ENCODE measurements at places on chromosomes 2 and 18.

DNA sequence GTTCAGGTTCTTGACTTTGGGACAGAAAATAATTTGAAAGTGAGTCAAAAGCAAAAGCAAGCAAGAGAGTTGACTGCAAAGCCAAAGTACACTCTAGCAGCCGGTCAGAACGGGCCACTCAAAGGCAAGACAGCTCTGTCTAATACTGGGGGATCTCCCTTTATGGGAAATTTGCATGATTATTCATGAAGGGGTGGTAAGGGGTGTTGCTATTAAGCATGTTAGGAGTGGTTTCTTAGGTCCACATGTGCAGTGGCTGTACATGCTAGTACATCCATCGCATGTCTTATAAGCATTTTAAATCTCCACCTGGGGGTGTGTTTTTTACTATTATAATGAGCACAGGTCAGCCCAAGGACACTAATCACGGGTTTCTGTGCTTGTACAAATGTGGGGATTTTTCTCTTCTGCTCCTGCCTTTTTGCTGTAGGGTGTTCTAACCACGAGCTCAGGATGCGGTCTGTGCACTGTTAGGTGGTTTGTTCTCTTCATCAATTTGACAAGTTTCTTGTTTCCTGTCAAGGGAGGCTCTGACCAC lies 60.2 kb upstream of the SPP2 start:
- no peak for DNase-seq

DNA sequence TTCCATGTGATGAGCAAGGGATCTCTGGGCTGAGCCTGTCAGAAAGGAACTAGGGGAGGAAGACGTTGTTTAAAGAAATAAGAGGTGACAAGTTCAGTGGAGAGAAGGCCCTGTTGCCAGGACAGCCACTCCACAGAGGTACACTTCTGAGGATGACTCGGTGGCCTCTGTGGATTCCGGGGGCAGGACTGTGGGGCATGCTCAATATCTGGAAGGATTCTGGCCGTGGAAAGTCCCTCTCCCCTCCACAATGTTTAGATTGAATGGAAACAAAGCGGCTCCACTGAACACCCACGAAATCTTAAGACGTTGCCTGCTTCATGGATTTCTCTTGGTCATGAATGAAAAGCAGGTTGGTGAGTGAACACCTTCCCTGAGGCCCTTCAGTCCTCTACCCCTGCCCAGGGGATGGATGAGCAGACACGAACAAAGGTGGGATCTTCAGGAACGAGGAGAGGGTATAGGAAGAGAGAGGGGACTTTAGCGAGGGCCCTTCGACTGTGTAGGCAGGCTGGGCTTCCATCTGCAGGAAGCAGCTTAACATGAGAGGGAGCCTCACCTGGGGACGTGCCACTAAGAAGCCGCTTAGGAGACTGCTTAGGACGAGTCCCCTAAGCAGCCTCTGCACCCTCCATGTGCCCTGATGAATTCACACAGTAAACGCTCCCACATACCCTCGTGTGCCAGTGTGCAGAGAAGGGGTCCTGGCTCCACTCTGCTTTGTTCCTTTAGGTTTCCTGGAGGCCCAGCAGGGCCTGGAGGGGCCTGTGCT lies 1.9 kb downstream of the NTSR2 start:
- no peak for DNase-seq

- DNase-seq: no peak
These were observed 194.4 kb upstream of the ID2 start for GRCh38 chr2:8487461-8487932.

- DNase-seq: no peak
These were observed 298.6 kb upstream of the HNRNPA3 start for GRCh38 chr2:176913955-176914354.

GRCh38 chr2:178306352-178307073 lies 112.2 kb downstream of the OSBPL6 start:
- peak; percentile 31 for DNase-seq

DNA sequence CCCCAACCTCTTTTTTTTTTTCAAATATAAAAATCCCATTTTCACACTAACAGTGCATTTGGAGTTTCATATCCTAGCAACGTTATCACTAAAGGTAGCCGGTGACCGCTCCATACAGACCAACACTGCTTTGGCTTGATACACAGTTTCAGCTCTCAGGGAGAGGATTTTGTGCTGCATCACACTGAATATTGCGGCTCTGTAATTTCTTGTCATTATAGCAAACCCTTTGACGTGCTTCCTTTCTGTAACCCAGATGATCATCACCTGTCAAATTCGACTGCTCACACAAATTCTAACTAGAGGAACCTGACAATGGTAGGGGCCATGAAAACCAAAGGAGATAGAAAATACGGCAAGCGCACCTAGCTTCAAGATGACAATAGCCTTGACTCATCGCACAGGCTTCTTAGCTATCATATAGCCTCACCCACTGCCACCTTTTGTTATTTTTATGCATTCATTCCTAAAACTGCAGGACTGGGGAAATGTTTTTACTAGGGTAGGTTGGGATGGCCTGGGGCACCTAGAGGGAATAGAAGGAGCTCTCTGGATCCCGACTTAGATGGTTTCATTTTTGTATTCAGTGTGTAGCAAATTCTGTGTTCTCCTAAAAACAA lies 582.9 kb upstream of the PIK3C3 start:
- DNase-seq: no peak

DNA sequence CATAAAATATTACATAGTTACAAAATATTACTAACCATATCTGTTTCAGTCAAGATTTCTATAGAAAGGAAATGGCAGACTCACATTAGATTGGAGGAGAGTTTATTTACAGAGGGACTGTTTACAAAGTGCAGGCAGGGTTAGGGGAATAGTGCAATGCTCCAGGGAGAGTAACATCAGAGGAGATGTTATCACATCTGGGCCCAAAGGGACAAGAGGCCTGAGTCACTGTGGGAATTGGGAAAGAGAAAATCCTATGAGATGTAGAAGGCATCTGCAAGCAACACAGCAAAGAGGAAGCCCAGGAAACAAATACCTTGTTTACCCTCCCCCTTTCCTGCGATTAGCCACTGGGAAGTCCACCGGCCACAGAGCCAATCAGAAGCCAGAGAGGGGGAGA lies 227.3 kb upstream of the TANK start:
- DNase-seq: no peak

DNA sequence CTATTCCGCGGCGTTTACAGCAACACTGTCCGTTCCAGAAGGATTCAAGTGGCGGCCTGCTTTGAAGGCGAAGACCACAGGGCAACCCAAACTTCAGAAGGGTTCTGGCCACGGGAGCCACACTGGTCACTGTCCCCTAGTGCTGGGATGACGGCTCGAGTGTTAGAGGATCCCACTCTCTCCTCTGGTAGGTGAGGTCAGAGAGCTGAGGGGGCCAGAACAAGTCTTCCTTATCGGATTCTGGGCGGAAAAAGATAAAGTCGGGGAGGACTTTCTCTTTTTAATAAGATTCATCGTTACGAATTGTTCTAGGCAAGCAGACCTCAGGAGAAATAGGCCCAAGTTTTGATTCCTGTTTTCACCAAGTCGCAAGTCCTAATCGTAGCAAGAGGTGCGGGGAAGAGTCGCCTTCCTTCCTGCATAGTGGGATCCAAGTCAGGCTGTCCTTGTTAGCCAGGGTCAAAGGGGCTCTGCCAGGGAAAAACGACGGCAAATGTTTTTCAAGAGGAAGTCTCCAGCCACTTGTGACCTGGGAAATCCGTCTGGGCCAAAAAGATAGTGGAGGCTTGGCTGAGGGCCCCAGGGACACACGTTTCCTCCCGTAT lies 864 bp upstream of the MYL12A start:
- DNase-seq: no peak

DNA sequence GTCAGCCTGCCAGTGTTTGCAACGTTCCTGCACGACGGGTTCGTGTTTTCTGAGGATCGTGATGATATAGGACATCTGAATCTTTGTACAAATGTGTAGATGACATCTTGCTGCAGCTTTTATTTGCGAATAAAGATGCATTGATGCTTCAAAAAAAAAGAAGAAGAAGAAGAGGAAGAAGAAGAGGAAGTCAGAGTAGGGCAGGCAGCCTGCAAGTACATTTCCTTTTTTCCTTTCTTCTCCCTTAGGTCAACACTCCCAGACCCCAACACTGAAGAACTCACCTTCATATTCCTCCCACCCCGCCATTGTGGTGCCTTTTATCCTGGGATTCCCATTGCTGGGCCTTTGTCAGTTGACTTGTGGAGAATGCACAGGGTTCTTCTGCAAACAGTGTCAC lies 91.5 kb downstream of the FHOD3 start:
- DNase-seq: no peak

DNA sequence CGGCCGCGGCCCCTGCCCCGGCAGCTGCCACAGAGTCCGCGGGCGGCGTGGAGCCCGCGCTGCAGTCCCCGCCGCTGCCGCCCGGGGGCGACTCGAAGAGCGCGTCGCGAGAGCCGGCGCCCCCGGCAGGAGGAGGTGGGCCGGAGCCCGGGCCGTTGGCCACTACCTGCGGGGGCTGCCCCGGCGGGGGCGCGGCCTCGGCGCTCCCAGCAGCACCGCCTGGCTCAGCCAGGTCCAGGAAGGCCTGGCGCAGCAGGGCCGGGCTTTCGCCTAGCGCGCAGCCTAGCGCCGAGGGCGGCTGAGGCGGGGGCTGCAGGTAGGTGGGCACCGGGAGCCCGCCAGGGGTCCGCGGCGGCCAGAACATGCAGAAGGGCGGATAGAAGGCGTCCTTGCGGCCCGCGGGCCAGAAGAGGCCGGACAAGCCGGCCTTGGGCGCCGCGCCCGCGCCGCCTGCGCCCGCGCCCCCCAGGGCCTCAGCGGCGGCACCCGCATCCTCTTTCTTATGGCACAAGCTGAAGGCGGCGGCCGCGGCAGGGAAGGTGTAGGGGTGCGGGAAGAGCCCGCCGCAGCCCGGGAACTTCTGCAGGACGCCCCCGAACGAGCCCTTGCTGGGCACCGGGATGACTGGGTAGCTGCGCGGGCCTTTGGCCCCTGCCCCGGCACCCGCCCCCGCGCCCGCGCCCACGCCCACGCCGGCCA lies 3.9 kb downstream of the SKOR2 start:
- no peak for DNase-seq

GRCh38 chr2:227728035-227728434 lies at the start of gene SCYGR7:
Gene SCYGR7, plus strand, starts transcription at chr2:227728335. Its CDS starts 0 bp downstream, at chr2:227728335.
- DNase-seq: no peak

DNA sequence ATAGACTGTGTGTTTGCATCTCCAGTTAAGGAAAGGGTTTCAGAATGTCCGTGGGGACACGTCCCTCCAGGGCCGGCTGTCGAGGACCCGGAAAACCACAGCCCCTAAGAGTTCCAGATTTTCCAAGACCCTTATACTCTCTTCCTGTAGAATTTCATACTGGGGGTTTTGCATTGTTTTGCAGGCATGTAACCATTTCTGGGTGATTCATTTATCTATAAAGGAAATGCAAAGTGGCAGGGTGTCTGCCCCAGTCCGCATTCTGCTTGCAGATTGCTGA lies 8.5 kb downstream of the SP9 start:
- DNase-seq: no peak

DNA sequence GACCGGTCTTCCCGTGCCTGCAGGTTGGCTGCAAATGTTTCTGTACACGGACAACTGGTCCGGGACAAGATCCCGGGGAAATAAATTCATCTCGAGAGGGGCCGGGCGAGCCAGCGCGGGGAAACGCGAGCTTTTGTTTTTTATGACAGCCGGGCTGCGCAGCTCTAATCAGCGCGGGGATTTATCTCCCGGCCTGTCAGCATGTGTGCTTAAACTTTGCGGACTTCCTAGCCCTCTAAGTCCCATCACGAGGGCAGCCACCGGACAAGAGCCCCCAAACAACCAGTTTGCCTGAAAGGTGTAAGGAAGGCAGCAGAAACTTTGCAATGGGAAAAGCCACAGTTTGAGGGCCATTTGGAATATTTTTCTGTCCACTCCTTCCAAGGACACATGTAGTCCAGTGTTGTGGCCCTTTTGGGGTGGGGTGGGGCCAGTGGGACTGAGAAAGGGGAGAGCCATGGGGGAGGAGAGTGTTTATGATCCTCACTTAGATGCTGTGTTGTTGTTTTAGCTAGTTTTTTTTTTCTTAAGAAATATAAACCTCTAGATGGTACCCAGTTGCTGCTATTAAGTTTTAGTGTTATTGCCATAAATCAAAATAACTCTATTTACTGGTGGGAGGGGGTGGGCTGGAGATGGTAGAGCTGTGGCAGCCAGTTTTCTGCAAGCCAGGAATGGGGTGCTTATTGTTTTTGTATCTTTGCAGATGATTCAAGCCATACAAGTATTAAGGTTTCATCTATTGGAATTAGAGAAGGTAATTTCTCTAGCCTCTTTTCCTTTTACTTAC lies 6.0 kb downstream of the MEIS1 start:
- DNase-seq: no peak

DNA sequence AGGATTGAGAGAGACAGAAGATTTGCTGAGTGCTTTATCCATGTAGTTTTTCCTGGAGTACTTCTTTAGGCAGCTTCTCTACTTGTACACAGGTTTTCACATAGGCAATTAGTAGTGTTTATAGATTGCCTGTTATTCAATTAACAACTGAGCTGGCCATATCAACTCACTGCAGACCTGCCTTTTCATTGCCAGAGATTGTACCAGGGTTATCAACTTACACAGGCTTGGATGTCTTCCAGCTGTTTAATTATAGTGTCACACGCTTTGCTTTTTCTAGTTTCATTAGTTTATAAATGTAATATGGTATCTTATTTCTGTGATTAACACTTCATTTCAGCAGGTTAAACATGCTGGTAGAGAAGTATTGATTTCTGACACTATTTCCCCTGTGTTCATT lies 125.9 kb downstream of the GPD2 start:
- DNase-seq: peak; percentile 54

- no peak for DNase-seq
These were observed 100.5 kb upstream of the LMAN1 start for GRCh38 chr18:59459369-59460071.

- DNase-seq: no peak
These were observed 66.8 kb upstream of the FOSL2 start for GRCh38 chr2:28325567-28326468.

DNA sequence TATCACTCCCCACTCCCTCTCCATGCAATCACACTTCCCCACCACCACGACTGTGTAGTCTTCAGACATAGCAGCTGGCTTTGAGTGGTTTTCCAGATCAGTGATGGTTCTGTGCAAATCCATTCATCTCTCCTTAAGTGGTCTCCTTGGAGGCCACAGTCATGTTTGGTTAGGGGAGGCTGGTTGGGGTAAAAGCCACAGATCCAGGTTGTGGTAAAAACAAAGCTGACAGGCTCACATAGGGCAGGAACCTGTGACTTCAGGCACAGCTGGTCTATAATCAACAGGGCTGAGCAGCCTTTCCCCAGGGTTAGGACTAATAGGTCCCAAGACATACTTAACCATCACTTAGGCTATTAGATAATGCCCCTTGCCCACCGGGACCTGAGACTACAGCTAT lies 46.2 kb upstream of the FZD7 start:
- no peak for DNase-seq

GRCh38 chr18:44098551-44099098 lies 582.1 kb upstream of the SETBP1 start:
- no peak for DNase-seq

Measured in NCI-H1930 (cell line).